ENCODE measurements at places on chromosomes 4 and X. TPM values are rescaled to one million over a fixed set of nuclear protein-coding genes. Genes with fewer than 3 reads are reported as not detected.

Gene VEGFC
- 3.5 TPM for total RNA-seq

Gene SCRG1
- 7.2 TPM for total RNA-seq

Gene FABP2
- not detected for total RNA-seq

Gene FATE1
- not detected for total RNA-seq

Gene POU3F4
- total RNA-seq, result 20.8 TPM

Gene SPANXN2
- total RNA-seq, result not detected

Gene RASGEF1B
- 104 TPM for total RNA-seq

Gene PHEX
- 1.4 TPM for total RNA-seq

Gene MBNL3
- 5.8 TPM for total RNA-seq

Gene MAGEE2
- 4.2 TPM for total RNA-seq

Gene FGF2
- total RNA-seq, result 20.3 TPM

Gene SGMS2
- 6.0 TPM for total RNA-seq

Gene SORBS2
- 62.7 TPM for total RNA-seq

Gene GAGE2A
- not detected for total RNA-seq

Gene MAP3K15
- 0.46 TPM for total RNA-seq

Gene SMARCA5
- 74.7 TPM for total RNA-seq

Gene PLRG1
- 74.3 TPM for total RNA-seq

Gene SHROOM3
- total RNA-seq, result 10.6 TPM

Gene SHISA3
- 2.1 TPM for total RNA-seq

Gene FAAH2
- 6.2 TPM for total RNA-seq

Gene SCML2
- 9.2 TPM for total RNA-seq

Gene DMRTC1
- total RNA-seq, result 0.46 TPM

Gene ATP2B3
- total RNA-seq, result 15.0 TPM

Gene NPY1R
- 19.8 TPM for total RNA-seq

Gene TCEAL6
- total RNA-seq, result 10.1 TPM

Gene RIPPLY1
- not detected for total RNA-seq

Gene FAM50A
- total RNA-seq, result 26.1 TPM

Gene CD38
- total RNA-seq, result 8.1 TPM

Gene OTUD6A
- total RNA-seq, result not detected

Gene TEX11
- total RNA-seq, result not detected

Gene TENT5D
- not detected for total RNA-seq

Gene LNX1
- 32.3 TPM for total RNA-seq

Gene PRRG3
- 10.4 TPM for total RNA-seq

Gene RNF150
- total RNA-seq, result 31.6 TPM

Gene LAP3
- 53.5 TPM for total RNA-seq

Gene RS1
- total RNA-seq, result not detected

Gene TMEM31
- total RNA-seq, result not detected

Gene VEGFD
- 0.46 TPM for total RNA-seq

Gene IL3RA
- total RNA-seq, result 3.0 TPM
